ENCODE measurements at places on chromosomes 5 and 9.

DNA sequence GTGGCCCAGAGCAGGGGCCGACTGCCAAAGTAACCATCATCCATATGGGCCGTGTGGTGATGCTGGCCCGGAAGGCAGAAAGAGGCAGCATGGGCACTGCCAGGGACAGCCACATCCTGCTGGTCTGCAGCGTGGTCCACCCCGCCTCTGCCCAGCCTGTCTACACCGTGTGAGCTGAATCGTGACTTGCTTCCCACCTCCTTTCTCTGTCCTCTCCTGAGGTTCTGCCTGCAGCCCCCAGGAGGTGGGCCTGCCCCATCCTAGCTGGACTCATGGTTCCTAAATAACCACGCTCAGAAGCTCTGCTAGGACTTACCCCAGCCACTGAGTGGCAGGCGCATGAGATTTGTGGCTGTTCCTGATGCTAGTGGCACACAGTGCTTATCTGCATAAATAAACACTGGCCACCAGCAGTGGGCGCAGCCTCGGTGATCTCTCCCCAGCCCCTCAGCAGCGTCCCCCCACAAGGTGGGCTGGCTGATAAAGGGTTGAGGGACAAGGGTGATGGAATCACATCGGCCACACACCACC, 22.6 kb upstream of the SUSD3 start:
- DNase-seq: no peak

DNA sequence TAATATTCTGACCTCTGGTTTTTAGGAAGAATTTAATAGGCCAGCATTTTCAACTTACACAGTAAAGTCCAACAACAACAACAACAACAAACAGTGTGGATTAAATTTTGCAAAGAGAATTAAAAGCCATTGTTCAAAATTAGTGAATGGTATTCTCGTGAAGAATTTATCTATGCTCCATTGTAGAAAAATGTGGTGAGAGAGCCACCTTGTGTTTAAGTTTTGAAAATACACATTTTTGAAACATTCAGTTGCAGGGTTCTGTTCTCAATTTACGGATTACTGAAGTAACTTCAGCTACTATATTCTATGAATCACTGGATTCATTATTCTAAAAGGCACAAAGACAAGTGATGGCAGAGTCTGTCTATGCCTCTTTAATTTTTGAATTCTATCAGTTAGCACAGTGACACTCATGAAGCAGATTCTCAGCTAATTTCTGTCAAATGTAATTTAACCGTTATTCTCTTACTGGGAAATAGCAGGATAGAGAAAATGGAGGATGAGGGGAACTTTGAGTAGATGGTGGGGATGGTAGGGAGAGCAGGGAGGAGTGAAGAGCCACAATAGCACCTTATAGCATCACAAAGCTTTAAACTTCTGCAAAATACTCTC, 11.0 kb downstream of the CCDC152 start:
- peak; percentile 20 for DNase-seq

DNA sequence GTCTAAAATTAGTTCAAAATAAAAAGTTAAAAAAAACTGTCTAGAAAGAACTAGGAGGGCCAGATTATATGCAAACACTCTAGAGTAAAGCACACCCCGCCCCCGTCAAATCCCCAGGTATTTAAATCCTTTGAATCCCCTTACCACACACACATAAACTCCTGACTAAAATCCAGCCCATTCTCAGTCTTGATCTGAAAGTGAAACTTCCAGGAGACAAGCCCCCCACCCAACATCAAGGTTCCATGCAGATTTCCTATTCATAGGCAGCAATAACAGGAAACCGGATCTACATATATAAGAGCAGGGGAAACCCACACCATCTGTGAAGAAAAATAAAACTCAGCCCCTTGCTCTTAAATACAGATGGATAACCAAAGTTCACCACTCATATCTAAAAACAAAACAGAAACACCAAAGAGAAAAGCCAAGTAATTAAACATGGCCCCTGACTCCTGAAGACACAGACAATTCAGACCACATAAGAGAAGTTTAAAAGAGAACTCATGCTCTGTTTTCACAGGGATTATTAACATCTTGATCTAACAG, 42.3 kb downstream of the MARCHF3 start:
- no peak for DNase-seq

DNA sequence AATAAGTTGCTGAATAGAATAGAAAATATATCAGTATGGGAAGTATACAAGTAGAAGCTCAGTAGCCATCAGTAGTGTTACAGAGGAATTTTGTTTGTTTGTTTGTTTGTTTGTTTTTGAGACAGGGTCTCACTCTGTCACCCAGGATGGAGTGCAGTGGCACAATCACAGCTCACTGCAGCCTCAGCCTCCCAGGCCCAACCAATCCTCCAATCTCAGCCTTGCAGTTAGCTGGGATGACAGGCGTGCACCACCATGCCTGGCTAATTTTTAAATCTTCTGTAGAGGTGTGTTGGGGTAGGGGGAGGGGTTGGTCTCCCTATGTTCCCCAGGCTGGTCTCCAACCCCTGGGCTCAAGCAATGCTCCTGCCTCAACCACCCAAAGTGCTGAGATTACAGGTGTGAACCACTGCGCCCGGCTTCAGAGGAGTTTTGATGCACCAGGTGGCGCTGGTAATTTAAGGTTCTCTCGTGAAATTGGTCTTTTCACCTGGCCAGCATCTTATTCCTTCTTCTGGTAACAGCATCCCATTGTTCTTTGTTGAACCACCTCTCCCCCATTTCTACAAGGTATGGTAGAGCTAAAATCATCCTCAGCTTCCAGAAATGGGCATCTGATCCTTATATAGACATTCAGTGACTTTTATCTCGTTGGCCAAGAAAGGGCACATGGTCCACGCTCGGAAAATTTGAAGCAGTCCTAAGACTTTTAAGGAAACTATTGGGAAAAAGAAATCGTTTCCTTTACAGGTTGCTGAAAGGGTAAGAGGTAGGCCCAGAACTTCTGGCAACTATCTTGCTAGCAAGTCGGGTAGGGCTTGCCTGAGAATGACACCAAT, 157.1 kb downstream of the ARRDC3 start:
- DNase-seq: no peak

DNA sequence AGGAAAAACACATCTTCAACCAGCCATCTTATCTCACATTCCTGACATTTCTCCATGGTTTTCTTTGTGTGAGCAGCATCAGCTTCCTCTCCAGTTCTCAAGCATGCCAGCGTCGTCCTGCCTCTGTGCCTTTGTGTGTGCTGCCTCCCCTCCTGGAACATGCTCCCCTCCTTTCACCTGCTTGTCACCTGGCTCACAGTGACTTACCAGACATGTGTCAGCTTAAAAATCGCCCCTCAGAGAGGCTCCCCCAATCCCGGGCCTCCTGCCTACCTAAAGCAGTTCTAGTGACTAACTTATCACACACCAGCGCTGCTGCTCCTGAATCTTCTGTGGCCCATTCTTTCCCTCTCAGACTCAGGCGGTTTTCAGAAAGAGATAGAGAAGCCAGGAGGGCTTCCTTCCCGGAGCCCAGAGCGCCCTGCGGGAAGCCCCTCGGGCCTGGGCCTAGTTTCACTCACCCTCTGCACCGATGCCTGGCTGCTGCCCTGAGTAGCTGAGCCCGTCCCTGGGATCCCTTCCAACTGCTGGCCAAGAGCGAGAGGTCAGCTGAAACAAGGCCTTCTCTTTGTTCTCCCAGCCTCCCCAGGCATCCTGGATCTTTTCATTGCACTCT, 51.1 kb upstream of the MVB12B start:
- DNase-seq: no peak

DNA sequence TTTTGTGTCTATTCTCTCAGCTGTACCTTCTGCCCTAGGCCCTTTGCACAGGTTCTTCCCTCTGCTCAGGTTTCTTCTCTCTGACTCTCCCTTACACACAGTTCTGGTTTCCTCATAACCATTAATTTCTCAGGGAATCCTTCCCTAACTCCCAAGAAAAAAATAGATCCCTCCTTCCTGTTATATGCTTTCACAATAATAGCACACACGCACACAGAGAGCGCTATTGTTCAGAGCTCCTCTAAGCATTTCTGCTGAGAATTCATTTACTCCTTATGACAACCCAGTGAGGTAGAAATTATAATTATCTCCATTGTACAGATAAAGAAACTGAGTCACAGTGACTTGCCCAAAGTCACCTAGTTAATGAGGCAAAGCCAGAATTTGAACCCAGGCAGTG, 1.7 kb upstream of the TCOF1 start:
- DNase-seq: no peak

GRCh38 chr5:68077349-68077894, 138.1 kb upstream of the PIK3R1 start:
- DNase-seq: no peak

DNA sequence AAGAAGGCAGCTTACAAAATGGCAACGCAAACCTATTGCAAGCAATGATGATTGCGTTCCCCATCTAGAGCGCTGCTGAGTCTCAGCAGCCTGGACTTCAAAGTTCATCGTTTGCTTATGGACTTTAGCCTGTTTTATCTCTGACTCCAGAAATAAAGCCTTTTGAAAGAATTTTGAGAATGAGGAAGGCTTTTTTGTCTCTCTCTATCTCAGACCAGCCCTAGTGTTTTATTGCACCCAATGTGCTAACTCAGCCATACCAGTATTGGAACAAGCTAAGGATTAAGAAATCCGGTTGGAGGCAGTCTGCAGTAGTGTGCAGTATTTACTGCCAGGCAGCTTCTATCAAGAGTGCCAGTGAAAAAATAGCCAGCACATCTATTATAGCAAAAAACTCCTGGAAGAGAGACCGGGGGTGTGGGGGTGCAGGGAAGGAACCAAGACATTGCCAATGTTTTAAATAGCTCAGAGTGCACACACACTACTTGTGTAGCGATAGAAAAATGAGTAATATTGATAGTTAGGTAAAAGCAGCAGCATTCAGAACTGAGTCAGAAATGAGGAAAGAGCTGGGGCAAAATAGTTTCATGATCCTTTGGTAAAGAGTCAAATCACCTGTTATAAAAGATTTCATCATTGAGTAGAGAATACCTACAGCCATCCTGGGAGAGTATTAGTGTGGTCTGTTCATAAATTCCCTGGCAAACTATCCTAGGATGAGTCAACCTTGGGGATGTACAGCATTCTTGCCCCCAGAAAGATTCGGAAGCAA, 219.0 kb downstream of the ZNF608 start:
- no peak for DNase-seq

DNA sequence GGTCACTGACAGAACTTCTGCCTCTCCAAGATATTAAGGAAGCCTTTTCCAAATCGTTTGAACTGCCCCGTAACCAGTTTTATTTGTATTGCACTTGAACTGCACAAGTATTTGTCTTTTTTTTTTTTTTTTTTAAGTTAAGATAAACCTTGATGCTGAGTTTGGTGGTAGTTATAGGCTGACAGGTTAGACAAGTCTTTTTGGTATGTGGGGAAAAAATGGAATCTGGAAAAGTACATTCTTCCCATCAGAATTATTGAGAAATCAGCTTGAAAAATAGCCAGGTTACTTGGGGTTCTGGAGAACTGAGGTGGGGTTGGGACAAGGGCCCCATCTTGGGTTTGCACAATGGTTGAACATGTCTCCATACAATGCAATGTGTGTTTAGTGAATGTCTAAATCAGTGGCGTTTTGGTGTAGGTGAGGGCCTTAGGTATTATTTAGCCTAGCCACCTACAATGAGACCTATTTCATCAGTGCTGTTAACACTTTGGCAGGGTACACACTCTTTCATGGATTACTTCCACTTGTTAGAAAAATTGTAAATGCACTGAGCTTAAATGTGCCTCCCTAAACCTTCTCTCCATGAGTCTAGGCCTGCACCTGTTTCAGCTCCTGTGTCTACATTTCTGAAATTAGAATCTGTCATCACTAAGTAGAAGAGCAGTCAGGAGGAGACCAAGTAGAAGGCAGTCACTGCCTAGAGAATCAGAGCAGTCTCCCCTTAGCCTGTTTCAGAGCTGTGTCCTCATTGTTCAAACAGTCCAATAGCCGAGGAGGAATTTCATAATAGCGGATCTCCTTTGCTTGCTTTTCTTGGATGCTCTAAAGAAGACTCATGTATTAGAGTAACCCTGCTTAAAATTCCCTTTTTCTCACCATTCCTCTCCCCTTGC, 140.0 kb upstream of the HMHB1 start:
- DNase-seq: no peak

DNA sequence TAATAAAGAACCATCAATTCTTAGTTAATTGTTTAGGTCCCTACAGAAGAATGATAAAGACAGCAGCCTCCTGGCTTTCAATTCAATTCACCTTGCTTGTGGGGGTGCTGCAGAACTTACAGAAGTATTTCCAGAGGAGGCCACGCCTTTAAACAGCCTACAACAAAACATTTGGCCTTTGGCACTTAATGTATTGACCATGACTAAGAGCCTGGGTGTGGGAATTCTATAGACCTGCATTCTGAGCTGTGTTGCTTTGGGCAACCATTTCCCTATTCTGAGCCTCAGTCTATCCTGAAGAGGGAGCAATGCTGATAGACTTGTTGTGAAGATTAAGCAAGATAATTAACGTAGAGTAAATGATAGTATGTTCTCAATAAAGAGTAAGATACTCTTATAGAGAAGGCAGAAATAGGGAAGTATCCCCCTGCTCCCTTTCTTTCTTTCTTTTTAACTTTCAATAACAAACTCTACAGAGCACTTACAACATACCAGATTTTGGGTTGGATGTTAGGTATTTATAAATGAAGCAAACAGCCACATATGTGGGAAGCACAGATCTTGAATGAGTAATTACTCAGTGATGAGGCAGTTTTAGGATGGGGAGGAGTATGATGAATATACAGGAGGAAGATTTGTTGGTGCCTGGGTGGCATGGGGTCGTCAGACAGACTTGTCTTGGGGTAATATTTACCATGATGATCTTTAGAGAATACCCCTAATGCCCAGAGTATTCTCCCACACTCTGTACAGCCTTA, 28.4 kb downstream of the PAPPA start:
- no peak for DNase-seq

GRCh38 chr5:142896325-142897007, 126.3 kb downstream of the ARHGAP26 start:
- no peak for DNase-seq

- no peak for DNase-seq
Observed at GRCh38 chr9:91163773-91164471, 197.8 kb downstream of the AUH start.

DNA sequence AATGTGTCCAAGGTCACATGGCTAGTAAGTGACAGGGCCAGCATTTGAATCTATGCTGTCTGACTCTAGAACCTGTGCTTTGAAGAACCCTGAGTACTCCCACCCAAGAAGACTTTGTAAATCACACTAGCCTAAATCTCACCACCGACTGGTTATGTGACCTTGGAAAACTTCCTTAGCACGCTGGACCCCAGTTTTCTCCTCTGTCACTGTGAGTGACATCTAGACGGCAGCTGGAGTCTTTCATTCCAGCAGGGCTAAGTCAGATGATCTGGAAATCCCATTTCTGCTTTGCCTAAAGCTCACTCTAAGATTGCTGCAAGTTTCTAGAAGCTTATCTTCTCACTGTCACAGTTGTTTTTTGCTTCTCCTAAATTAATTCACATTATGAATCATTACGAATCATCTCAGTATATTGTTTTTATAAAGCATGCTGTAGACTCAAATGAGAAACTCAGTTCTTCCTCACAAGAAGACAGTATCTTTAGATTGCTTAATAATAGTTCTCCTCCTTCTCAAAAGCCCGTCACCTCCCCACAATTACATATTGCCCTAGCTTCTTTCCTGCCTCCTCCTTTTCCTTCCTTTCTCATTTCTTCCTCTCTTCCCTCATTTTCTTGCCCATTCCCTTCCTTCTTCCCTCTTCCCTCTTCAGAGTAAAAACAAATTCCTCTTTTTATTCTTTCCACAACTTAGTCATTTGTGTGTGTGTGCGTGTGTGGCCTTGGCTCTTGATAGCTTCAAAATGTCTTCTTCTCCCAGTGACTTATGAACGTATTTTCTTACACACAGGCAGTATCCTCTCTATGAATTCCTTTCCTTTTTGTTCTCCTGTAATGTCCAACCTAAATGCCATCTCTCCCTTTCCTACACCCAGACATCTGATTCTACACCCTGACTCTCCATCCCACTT, 16.8 kb downstream of the ALDOB start:
- no peak for DNase-seq
